ENCODE measurements at places on chromosomes 7 and 10.
A peak's percentile ranks its signal among the peaks of the same experiment; 100 is the strongest.

- H3K27ac ChIP-seq: peak overlapping the region; percentile 44
- peaks cover 98% of the 10 kb centered on the region for H3K36me3 ChIP-seq
- no peaks in the 10 kb centered on the region for H3K4me1 ChIP-seq
- no peak overlapping the region for H3K4me3 ChIP-seq
- H3K27me3 ChIP-seq: no peaks in the 10 kb centered on the region
Observed at GRCh38 chr7:94423863-94424735, 29.4 kb downstream of the COL1A2 start.

DNA sequence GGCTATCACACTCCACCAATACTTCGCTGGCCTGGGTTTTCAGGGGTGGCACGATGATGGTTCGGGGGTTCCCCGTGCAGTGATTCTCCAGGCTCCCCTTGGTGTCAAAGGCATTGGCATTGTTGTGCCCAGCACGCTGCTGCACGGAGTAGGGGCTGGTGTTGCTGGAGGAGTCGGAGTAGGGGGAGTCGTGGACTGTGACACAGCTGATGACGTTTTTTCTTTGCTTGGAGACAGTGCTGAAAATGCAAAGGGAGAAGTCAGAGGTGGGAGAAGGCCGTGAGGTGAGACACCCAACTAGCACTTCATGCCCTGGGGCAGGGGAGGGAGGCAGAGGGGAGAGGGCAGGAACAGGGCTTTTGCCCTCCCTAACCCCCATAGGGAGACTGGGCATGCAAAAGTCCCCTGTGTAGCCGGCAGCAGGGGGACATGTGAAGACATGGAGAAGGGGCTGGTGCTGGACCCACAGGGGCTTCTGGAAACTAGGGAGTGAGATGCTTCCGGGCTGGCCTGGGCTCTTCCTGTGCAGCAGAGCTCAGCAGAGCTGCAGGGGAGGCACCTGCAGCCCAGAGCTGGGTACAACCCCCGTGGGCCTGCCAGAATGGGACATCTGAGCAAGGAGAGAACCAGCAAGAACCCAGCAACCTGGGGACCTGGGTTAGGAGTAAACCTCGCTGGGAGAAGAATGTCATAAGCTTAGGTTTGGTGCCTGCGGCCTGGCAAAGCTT is 60.5 kb downstream of the CLEC2L start:
- H3K36me3 ChIP-seq: peaks cover 96% of the 10 kb centered on the region
- H3K4me1 ChIP-seq: no peaks in the 10 kb centered on the region
- H3K4me3 ChIP-seq: no peak overlapping the region
- no peaks in the 10 kb centered on the region for H3K27me3 ChIP-seq
- peak; percentile 15 for DNase-seq

DNA sequence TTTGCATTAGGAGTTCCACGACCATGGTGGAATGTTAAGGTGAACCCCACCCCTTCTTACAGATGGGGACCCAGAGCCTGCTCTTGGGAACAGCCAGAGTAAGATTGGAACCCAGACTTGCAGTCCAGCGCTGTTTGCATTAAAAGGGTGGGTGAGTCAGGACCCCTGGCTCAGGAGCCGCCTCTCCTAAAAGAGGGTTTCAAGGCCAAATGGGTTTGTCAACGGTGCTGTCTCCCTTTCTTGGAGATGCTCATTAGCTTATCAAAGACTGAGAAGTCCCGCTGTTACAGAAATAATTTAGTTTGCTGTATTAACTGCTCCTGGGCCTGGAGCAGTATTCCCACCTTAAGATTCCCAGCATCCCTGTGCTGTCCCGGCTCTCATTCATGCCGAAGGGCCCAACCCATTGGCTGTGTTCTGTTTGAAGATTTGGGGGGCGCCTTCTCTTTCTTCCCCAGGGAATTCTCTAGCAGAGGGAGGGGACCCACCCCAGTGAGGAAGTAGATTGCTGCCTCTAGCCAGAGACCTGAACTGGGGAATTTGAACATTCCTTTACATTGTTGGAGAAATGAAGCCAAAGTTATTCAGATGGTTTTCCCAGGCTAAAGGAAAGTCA is 1.8 kb downstream of the MARVELD1 start:
- peak overlapping the region; percentile 73 for H3K4me3 ChIP-seq
- peak overlapping the region; percentile 96 for H3K27ac ChIP-seq
- H3K27me3 ChIP-seq: no peaks in the 10 kb centered on the region
- peaks cover 49% of the 10 kb centered on the region for H3K4me1 ChIP-seq
- no peak for DNase-seq
- H3K36me3 ChIP-seq: peaks cover 5% of the 10 kb centered on the region

DNA sequence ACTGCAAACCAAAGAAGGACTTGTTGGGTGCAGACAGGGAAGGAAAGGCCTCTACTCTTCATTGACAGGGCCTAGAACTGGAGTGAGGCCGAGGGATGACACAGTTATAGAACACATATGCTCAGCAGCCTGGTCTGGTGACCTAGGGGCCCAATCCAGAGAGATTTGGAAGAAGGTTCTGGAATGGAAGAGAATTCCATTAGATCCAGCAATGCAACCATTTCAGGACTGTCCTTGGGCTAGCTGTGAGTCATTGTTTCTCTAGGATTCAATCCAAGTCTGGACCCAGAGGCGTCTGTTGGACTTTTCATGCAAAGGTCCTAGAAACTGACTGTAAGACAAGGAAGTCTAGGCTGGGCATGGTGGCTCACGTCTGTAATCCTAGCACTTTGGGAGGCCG is 59.2 kb downstream of the WIPF3 start:
- H3K27me3 ChIP-seq: no peaks in the 10 kb centered on the region
- no peak overlapping the region for H3K4me3 ChIP-seq
- H3K27ac ChIP-seq: peak overlapping the region; percentile 38
- peak; percentile 42 for DNase-seq
- H3K36me3 ChIP-seq: no peaks in the 10 kb centered on the region

DNA sequence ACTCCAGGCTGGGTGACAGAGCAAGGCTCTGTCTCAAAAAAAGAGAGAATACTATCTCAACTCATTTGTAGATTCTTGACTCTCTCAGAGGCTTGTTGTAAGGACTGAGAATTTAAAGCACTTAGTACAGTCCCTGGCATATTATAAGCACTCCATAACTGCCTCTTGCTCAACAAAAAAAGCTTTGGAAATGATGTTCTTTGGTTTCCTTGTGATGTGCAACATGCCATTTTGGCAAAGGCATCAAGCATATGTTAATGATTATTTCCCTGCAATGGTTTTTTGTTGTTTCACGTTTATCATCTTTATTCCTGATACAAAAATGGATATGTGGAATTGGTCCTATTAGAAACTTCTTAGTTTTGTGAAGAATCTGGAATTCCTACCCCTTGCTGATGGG is 15.7 kb downstream of the NOLC1 start:
- no peak for DNase-seq
- no peaks in the 10 kb centered on the region for H3K27me3 ChIP-seq
- no peak overlapping the region for H3K27ac ChIP-seq
- no peak overlapping the region for H3K4me3 ChIP-seq
- peaks cover 21% of the 10 kb centered on the region for H3K36me3 ChIP-seq
- H3K4me1 ChIP-seq: peaks cover 7% of the 10 kb centered on the region

- H3K4me1 ChIP-seq: peaks cover 2% of the 10 kb centered on the region
- no peaks in the 10 kb centered on the region for H3K36me3 ChIP-seq
- no peak for DNase-seq
- H3K4me3 ChIP-seq: no peak overlapping the region
Observed at GRCh38 chr10:6135039-6135438, 46.2 kb downstream of the RBM17 start.

GRCh38 chr10:124232686-124233545 is 139.5 kb upstream of the CHST15 start:
- no peaks in the 10 kb centered on the region for H3K4me1 ChIP-seq
- no peak overlapping the region for H3K27ac ChIP-seq
- H3K4me3 ChIP-seq: no peak overlapping the region
- H3K36me3 ChIP-seq: no peaks in the 10 kb centered on the region
- no peak for DNase-seq

GRCh38 chr10:31142026-31142425 is 110.4 kb upstream of the ZNF438 start:
- H3K36me3 ChIP-seq: no peaks in the 10 kb centered on the region
- no peak overlapping the region for H3K27ac ChIP-seq
- DNase-seq: no peak
- H3K4me1 ChIP-seq: peaks cover 3% of the 10 kb centered on the region
- H3K27me3 ChIP-seq: no peaks in the 10 kb centered on the region

GRCh38 chr7:103924184-103924583 is 65.3 kb downstream of the RELN start:
- H3K27ac ChIP-seq: no peak overlapping the region
- H3K4me1 ChIP-seq: no peaks in the 10 kb centered on the region
- no peak for DNase-seq
- H3K27me3 ChIP-seq: no peaks in the 10 kb centered on the region
- no peak overlapping the region for H3K4me3 ChIP-seq

- H3K27me3 ChIP-seq: no peaks in the 10 kb centered on the region
- H3K4me3 ChIP-seq: no peak overlapping the region
- DNase-seq: no peak
- H3K36me3 ChIP-seq: no peaks in the 10 kb centered on the region
- no peaks in the 10 kb centered on the region for H3K4me1 ChIP-seq
Observed at GRCh38 chr10:126479280-126479895, 91.1 kb upstream of the ADAM12 start.

- H3K4me3 ChIP-seq: no peak overlapping the region
- no peak overlapping the region for H3K27ac ChIP-seq
- H3K4me1 ChIP-seq: peaks cover 11% of the 10 kb centered on the region
- no peak for DNase-seq
- H3K36me3 ChIP-seq: no peaks in the 10 kb centered on the region
Observed at GRCh38 chr10:119357412-119358151, 150.2 kb downstream of the GRK5 start.

DNA sequence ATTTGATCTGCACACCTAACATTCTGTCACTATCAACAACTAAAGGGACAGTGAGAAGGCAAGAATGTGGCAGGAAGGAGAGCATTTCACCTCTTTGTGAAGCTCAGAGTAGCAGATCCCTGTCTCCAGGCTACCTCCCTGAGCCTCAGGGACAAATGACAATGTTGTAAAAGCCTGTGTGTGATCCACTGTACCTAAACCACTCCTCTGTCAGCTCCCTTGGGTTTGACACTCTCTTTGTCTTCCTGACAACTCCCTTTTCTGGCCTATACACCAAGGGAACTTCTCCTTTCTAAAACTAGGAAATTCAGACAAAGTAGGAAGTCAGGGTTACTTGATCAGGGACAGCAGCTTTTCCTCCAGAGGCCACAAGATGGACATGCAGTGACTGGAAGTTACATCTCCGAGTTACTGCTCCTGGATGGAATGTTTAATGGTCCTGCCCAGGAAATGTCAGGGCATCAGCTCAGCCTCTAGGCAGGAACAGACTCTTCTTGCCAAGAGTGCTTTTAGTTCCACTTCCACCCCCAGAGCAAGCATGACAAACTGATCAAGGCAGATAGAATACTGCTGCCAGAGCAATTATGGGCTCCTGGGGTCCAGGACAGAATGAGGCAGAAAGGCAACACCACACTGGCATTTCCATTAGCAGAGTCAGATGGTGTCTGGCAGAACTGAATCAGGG is 1014.5 kb upstream of the LRRTM3 start:
- H3K27me3 ChIP-seq: no peaks in the 10 kb centered on the region
- no peak for DNase-seq
- no peaks in the 10 kb centered on the region for H3K36me3 ChIP-seq
- H3K27ac ChIP-seq: no peak overlapping the region
- H3K4me3 ChIP-seq: no peak overlapping the region

DNA sequence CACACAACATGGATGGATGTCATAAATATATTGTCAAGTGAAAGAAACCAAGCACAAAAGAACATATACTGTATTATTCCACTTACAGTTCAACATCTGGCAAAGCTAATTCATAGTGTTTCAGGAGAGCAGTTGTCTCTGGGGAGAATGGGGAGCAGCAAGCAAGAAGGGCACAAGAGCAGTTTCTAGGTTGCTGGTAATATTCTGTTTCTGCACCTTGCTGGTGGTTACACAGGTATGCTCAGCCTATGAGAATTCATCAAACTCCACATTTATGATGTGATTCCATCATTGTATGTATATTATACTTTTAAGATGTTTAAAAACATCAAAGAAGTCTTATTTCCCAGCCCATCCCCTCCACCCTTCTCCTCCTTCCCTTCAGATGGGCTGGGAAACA is 18.1 kb upstream of the PALS2 start:
- H3K4me1 ChIP-seq: no peaks in the 10 kb centered on the region
- H3K27ac ChIP-seq: no peak overlapping the region
- H3K27me3 ChIP-seq: no peaks in the 10 kb centered on the region
- H3K4me3 ChIP-seq: no peak overlapping the region
- H3K36me3 ChIP-seq: no peaks in the 10 kb centered on the region
- DNase-seq: no peak

GRCh38 chr7:220151-220841 is 27.9 kb downstream of the FAM20C start:
- H3K4me3 ChIP-seq: no peak overlapping the region
- peaks cover 51% of the 10 kb centered on the region for H3K4me1 ChIP-seq
- H3K27me3 ChIP-seq: no peaks in the 10 kb centered on the region
- H3K27ac ChIP-seq: peak overlapping the region; percentile 68

DNA sequence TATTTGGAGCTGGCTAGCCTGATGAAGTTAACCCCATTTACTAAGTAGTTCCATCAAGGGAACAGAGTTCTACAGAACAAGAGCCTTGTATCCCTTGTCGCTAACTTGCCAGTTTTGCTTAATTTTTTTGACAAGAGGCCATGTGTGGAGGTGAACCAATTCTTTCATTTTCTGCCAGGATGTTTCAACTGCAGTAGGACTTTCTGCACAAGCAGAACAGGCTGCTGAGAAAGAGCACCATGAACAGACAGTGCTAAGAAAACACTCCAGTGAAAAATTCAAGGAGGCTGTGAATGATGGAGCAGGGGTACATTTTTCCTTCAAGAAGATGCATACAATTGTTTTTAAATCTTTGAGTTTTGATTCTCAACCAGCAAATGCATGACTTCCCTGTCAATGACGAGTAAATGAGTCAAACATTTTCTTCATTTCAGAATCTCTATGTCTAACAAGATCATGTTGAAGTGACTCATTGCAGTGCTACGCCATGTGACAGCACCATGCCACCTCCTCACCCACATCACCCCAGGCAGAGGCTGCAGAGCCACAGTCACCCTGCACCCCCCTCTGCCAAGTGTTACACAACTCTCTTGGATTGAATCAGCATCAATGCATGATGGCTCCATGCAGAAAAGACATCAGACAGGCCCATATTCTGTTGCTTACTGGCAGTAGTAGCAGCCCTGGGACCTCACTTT is 193.1 kb downstream of the COBL start:
- H3K4me3 ChIP-seq: no peak overlapping the region
- H3K36me3 ChIP-seq: no peaks in the 10 kb centered on the region
- no peaks in the 10 kb centered on the region for H3K4me1 ChIP-seq
- no peak overlapping the region for H3K27ac ChIP-seq

DNA sequence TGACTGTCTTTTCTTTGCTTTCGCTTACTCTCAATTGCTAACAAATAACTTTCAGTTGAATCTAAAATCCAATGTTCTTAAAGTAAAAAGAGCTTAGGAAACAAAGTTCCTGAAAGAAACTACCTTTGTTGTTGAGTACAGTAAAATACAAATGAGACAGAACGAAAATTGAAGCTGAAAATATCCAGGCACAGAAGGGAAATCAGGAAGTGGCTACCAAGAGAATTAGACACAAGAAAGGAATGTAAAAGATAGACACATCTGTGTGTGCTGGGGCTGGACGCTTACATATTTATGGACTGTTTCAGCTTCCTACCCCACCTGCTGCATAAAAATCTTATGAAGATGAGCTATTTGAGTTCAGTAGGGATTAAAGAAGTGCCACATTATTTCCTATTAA is 161.7 kb upstream of the PLXDC2 start:
- DNase-seq: no peak
- H3K27me3 ChIP-seq: no peaks in the 10 kb centered on the region
- no peaks in the 10 kb centered on the region for H3K4me1 ChIP-seq
- H3K36me3 ChIP-seq: no peaks in the 10 kb centered on the region
